ENCODE measurements at places on chromosomes 12 and 14. TPM values are rescaled to one million over a fixed set of nuclear protein-coding genes. Genes with fewer than 3 reads are reported as not detected.

The CAPS2 gene
- 0.26 TPM for total RNA-seq

The SERPINA3 gene
- total RNA-seq = not detected

The LDHB gene
- 253 TPM for total RNA-seq

The C3AR1 gene
- total RNA-seq = 0.13 TPM

The PIP4P1 gene
- 28.6 TPM for total RNA-seq

The INHBC gene
- total RNA-seq = not detected

The CACNA2D4 gene
- total RNA-seq = 0.26 TPM

The SNRPF gene
- 24.5 TPM for total RNA-seq

The KRT82 gene
- not detected for total RNA-seq

The KCNA5 gene
- total RNA-seq = not detected

The NDRG2 gene
- total RNA-seq = 2.1 TPM

The DENND5B gene
- total RNA-seq = 5.9 TPM

The CDCA3 gene
- total RNA-seq = 11.8 TPM

The COX8C gene
- total RNA-seq = not detected

The WDHD1 gene
- 5.9 TPM for total RNA-seq

The DAO gene
- not detected for total RNA-seq

The RNF212B gene
- not detected for total RNA-seq

The C14orf39 gene
- total RNA-seq = under 0.01 TPM

The FAM90A1 gene
- not detected for total RNA-seq

The SMIM41 gene
- under 0.01 TPM for total RNA-seq

The POTEM gene
- not detected for total RNA-seq

The ART4 gene
- 91.9 TPM for total RNA-seq

The ENDOU gene
- under 0.01 TPM for total RNA-seq

The FERMT2 gene
- total RNA-seq = 72.2 TPM

The PRB4 gene
- total RNA-seq = not detected

The FGF6 gene
- total RNA-seq = not detected

The CLEC4A gene
- total RNA-seq = not detected

The RPL10L gene
- total RNA-seq = not detected

The NTF3 gene
- not detected for total RNA-seq

The FLVCR2 gene
- 1.8 TPM for total RNA-seq

The SLC17A8 gene
- not detected for total RNA-seq

The LRIG3 gene
- total RNA-seq = 33.0 TPM

The CMKLR1 gene
- 0.13 TPM for total RNA-seq

The TEAD4 gene
- 20.8 TPM for total RNA-seq

The KLRG1 gene
- total RNA-seq = 0.51 TPM

The ACOT2 gene
- total RNA-seq = 9.6 TPM

The ERO1A gene
- 32.1 TPM for total RNA-seq

The ACSS3 gene
- 0.26 TPM for total RNA-seq

The ZBTB25 gene
- total RNA-seq = 3.1 TPM

The LTBP2 gene
- total RNA-seq = 15.7 TPM

The JPH4 gene
- total RNA-seq = 0.13 TPM

All from dermis microvascular lymphatic vessel endothelial cell (primary cell).